ENCODE measurements at places on chromosomes 4 and X.

- no peak for DNase-seq
Observed at GRCh38 chr4:156512622-156513021, 459.0 kb downstream of the PDGFC start.

DNA sequence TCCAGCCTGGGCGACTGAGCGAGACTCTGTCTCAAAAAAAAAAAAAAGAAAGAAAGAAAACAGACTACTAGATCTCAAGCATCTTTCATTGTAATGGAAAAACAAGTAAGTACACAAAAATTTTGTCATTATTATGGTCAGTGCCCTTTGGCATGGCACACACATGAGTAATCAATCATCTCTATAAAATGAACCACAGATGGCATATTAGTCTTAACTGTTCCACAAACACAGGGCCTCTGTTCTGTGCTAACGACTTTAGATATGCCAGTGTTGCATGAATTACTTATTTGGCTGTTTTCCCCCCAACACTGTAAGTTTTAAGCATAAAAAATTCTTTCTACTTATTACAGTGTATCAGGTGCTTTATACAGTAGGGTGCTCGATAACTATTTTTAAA is 90.4 kb downstream of the COX7B2 start:
- DNase-seq: no peak

DNA sequence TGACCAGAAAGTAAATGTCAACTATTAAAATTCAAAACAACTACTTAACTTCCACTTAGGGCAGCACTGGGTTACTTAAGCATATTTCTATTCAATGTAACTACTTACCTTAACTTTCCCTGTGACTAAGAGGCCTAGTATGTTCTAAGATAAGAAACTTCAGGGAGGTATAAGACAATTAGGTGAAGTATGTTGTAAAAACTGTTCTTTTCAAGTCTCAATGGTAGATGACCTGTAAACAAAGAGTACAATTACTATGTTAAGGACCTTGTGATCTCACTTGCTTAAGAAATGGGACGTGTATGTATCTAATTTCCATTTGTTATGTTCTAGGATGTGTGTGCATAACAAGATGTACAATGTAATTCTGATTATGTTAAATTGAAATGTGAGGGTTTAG is 960.5 kb downstream of the CCSER1 start:
- DNase-seq: no peak

GRCh38 chr4:16588651-16589050 is 309.8 kb downstream of the LDB2 start:
- DNase-seq: no peak

DNA sequence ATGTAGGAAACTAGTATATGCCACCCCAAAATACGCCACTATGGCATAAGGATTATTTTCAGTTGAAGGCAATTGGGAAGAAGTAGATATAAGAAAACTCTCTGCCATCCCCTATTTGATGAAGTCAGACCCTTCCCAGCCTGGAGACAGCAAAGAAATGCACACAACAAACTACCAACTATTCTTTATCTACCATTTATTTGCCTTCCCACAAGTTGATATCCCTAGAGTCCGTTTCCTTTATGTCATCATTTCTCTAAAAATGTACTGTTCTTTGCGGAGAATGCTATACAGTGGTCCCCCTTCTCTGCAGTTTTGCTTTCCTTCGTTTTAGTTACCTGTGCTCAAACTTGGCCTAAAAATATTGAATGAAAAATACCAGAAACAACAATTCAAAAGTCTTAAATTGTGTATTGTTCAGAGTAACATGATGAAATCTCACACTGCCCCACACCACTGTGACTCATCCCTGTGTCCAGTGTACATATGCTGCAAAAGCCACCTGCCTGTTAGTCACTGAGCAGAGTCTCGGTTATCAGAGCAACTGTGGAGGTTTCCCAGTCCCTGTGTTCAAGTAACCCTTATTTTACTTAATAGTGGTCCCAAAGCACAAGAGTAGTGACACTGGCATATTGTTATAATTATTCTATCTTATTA is 152.3 kb downstream of the WDFY3 start:
- DNase-seq: no peak

DNA sequence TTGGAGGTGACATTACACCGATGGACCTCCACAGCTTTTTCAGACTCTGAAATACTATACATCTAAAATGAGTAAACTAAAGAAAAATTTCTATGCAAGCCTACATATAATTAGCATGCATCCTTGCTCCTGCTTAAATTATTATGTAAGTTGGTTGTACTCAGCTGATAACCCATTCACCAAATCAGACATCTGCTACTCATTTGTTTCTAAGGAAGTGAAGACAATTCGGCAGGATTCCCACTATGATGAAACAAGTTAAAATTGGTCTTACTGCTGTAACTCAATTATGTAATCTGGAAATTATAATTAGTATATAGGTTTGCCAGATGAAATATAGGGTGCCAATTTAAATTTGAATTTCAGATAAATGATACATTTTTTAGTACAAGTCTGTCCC is 59.5 kb upstream of the FGF13 start:
- DNase-seq: no peak

GRCh38 chr4:91057871-91058270 is 930.7 kb downstream of the CCSER1 start:
- DNase-seq: no peak

DNA sequence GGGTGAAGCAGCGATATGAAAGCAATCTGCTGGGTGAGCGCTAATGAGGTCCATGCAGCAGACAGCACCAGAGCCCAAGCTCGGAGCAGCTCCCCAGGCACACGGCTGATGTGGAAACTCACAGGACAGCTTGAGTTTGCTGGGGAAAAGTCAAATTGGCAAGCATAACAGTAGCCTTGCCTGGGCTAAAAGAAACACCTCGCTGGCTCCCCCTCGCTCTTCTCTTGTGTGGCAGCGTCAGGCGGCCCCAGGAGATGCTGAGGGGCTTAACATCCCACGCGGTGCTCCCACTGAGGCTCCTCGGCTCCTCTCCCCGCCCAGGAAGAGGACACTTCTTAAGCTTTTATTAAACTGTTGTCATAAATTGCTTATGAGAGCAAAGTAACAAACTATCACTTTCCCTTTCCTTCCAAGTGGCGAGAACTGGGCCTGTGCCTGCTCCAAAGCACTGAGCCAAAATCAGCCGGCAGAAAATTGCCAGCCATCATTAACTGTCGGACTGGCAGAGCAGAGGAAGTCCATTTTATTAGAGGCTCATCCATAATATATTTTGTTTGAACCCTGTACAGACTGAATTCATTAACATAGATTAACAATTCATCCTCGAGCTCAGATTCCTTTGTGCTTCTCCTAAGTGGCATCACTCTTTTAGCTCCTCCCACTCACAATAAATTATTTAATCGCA is 111.4 kb downstream of the TSPAN5 start:
- DNase-seq: no peak

GRCh38 chr4:94516067-94516466 is 64.3 kb downstream of the PDLIM5 start:
- DNase-seq: no peak

DNA sequence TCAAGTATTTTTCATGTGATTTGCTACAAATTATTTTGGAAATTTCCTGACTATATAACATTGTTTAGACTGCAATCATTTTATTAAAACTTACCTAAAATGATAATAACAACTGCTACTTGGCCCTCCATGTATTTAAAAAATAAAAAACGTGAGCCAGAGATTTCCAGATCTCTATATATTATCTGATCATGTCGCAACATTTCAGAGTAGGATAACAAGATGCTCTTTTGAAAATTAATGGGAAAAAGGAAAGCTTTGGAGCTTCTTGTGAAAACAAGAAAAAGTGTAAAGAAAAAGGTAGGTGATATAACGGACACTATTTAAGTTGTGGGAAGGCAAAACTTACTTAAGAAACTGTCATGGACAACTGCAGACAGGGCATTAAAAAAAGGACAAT is 14.9 kb upstream of the MAB21L2 start:
- DNase-seq: no peak

GRCh38 chr4:138301536-138301935 is 59.4 kb upstream of the SLC7A11 start:
- DNase-seq: no peak

DNA sequence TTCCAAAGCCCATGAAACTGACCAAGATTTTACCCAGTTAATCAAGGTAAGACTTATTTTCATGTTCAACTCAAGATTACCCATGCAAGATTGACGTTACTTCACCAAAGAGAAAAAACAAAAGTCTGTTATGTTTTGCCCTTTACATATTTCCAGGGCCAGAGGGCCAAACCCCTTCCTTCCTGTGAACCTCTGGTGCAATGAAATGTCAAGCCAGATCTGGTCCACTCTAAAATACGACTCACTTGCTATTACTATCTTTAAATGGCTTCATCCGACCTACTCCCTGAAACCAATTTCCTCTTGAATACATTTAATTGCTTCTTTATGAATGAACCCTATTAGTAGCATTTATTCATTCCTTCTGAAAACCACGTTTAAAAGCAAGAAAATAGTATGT is 33.0 kb downstream of the TSPAN5 start:
- DNase-seq: no peak

GRCh38 chr4:771464-771863 is 54.5 kb downstream of the CPLX1 start:
- no peak for DNase-seq

DNA sequence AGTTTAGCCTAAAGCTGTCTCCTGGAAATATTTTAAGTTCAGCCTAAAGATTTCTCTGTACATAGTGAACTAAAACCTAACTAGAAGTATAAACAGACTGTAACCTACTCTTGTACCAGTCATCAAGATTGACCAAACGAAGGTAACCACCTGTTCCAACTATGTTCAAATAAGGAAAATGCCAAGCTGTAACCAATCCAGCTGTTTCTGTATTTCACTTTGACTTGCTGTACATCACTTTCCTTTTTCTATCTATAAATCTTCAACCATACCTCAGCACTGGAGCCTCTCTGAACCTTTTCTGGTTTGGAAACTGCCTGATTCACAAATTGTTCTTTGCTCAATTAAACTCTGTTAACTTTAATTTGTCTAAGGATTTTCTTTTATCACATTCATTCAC is 3.1 kb upstream of the CYSLTR1 start:
- DNase-seq: peak; percentile 30

GRCh38 chr4:56206258-56206657 is 181.0 kb downstream of the AASDH start:
- no peak for DNase-seq

DNA sequence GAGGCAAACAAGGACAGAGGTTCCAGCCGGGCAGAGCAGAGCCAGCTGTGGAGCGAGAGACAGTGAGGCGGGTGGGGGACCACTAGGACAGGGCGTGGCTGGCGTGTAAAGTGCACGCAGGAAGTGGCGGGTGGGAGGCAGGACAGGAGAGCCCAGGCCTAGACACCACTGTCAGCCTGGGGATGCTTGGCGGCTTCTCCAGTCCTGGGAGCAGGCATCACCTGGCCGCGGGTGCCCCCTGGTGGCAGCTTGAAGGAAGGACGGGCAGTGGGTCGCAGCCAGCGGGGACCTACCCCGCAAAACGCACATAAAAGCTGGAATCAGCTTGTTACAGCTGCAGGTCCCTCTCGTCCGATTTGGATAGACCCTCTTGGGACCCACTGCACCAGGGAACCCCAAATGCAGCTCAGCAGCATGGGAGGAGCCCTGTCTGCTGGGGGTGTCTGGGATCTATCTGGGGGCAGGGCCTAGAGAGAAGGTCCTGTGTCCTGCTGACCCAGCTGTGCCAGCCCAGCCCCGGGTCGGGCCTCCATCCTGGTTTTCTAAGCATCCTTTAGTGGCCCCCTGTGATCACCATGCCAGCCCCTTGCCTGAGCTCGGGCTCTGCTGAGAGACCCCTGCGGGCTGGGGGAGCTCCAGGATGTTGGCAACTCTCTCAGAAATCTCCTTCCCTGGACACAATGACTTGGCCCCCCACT is 57.7 kb downstream of the WFS1 start:
- DNase-seq: peak; percentile 71

DNA sequence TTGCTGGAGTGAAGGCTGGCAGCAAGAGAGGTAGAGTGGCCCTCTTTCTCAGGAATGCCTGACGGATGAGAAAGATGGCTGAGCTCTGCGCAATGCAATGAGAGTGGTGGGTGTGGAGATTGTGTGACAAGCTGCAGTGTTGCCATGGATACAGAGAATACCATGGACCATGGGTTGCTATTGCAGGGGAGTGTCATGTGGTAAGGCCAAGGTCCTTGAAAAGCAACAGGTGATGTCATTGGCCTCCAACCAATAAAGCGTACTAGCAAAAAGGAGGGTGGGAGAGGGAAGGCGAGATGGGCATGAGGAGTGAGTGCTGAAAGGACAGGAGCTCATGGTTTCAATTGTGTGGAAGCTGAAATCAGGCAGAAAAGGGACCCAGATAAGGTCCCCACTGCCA is 1.8 kb downstream of the PNMA5 start:
- DNase-seq: no peak

GRCh38 chr4:51842167-51842553 is 793 bp upstream of the DCUN1D4 start:
- no peak for DNase-seq

GRCh38 chr4:75142850-75143249 is 209.9 kb downstream of the PARM1 start:
- DNase-seq: no peak

Data from GM06990 (cell line).